Amygdala (tissue), 56 donors: ENCODE measurements at places on chromosomes 13 and 19.

DNA sequence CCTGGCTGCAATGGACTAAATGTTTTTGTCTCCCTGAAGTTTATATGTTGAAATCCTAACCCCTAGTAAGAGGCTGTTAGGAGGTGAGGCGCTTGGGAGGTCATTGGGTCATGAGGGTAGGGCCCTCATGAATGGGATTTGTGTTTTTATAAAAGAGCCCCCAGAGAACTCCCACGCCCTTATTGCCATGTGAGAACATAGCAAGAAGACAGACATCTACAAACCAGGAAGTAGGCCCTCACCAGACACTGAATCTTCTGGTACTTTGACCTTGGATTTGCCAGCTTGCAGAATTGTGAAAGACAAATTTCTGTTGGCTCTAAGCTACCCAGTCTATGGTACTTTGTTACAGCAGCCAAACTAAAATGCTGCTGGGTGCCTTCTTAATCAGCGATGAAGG is 96.1 kb upstream of the SPATA13 start:
- DNase-seq = no peak

DNA sequence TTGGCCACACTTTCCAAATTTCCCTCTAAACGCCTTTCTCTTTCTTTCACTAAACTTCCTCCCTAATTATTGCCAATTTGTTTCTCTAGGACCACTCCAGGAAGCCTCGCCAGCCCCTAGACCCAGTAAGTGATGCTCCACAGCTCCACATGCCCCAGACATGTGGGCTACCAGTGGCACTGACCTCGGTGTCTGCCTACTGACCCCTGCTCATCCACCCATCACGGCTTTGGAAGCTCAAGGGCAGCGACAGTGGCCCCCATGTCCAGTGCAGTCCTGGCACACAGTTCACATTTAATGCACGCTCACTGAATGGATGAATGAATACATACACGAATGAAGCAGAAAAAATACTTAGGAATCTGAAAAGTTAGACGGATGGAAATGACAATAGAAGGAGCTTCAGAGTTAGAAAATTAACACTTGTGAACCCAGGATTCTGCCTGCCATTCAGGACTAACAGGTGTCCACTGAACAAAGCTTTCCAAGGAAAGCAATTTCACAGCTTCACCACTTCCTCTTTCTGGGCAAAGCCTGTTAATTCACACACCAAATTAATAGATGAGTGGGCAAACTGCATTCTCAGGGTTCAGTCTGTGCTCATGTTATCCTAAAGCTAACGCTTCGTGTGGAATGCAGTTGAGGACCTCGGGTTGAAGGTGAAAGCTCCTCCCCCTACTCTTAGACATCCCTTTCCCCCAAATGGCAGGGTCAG is 50.9 kb downstream of the CCDC70 start:
- no peak for DNase-seq

- DNase-seq = no peak
Measured at GRCh38 chr19:48950830-48951519, 3.7 kb upstream of the BAX start.

- no peak for DNase-seq
Measured at GRCh38 chr13:42064259-42064658, 15.8 kb downstream of the DGKH start.

DNA sequence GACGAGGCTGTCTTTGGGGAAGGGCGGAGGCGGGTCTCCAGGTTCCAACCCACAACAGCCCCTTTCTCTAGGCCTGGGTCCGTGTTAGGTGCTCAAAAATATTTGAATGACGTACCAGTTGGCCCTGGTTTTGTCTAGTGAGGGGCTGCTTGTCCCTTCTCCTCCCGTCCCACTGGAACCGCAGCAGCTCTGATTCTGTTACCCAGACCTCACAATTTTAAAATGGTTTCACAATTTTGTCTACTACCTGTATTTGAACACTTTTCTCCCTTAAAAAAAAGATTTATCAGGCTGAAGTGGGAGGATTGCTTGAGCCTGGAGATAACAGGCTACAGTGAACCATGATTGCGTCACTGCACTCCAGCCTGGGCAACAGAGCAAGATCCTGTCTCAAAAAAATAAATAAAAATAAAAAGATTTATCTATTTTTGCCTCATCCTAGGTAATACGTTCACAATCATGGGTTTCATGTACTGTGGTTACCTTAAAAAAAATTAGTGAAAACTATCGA is 1.3 kb upstream of the IRF2BP1 start:
- DNase-seq = no peak

DNA sequence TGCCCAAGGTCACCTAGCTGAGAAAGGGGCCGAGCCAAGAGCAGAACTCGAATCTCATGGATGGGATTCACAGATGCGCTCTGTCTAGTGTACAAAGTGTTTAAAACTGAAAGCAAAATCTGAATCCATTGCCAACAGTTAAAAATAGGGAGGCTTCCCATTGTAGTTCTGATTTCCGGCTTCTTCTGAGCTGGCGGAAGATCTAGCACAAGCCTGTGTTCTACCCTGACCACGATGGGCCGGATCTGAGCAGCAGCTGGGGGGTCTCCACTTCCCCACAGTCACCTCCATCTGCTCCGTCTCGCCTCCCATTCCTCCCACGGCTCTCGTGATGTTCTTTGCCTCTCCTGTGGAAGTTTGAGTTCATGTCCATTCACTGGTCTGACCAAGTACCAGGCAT is 2.4 kb downstream of the CACNG8 start:
- no peak for DNase-seq

GRCh38 chr19:37813340-37813739 is 34.0 kb upstream of the ZNF573 start:
- no peak for DNase-seq

- peak; percentile 46 for DNase-seq
Measured at GRCh38 chr19:42286349-42287016, 15.4 kb upstream of the PRR19 start.

DNA sequence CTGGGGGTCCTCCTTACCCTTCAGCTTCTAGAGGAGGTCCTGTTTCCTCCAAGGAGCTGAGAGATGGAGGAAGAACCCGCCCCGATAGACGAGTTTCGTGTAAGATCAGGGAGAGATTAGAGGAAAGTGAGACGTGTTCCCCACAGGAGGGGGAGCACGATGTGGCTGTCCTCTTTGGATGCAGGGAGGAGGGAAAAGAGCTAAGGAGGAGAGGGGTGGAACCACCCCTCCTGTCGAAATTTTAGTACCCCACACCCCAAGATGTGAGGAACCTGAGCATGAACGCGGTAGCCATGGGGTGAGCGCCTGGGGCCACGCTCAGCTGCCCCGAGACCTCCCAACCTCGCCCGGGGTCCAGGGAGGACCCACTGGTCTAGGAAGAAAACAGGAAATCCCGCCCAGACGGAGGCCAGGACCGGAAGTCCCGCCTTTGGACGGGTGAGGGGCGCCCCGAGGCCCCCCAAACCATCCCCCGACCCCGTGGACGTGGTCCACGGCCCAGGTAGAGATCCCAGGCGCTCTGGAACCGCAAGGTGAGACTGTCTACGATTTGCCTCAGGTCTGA is 1.2 kb downstream of the AKT1S1 start:
- peak; percentile 45 for DNase-seq

GRCh38 chr13:103007427-103007762 is 58.8 kb downstream of the SLC10A2 start:
- no peak for DNase-seq

DNA sequence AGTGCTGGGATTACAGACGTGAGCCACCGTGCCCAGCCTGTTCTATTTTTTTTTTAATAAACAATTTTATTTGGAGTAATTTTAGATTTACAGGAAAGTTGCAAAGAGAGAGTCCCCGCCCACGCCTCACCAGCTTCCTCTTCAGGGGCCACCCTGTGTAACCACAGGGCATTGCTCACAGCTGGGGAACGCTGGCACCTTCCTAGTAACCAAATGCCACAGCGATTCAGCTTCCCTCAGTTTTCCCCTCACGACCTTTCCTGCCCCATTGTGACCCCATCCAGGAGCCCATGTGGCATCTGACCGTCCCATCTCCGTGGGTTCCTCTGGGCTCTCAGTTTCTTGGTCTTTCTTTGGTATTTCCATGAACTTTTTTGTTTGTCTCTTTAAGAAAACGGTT is 83.9 kb downstream of the GNG7 start:
- no peak for DNase-seq

DNA sequence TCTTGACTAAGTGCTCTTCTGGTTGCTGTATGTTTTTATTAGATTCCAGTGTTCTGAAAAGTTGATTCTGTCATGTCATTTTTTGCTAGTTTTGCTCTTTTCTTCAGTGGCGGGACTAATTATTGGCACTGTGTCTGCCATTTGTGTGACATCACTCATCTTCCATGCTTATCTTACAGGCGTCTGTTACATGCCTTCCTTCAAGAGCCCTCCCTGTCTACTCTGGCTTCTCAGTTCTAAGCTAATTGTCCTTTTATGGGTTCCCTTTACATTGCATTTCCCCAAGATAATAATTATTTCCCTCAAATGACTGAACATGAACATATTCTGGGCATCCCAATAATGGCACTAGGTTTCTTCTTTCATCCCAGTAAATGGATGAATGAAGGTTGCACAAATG is 459.1 kb downstream of the DCT start:
- DNase-seq = no peak

GRCh38 chr13:35514061-35514477 is 37.6 kb upstream of the MAB21L1 start:
- DNase-seq = no peak

- no peak for DNase-seq
Measured at GRCh38 chr13:71977028-71977427, 110.0 kb upstream of the DACH1 start.

GRCh38 chr13:94758436-94758960 is 46.2 kb upstream of the SOX21 start:
- DNase-seq = no peak

GRCh38 chr13:95564733-95565291 is 12.3 kb downstream of the CLDN10 start:
- DNase-seq = no peak

GRCh38 chr13:46624821-46625220 is 71.9 kb downstream of the LRCH1 start:
- no peak for DNase-seq

DNA sequence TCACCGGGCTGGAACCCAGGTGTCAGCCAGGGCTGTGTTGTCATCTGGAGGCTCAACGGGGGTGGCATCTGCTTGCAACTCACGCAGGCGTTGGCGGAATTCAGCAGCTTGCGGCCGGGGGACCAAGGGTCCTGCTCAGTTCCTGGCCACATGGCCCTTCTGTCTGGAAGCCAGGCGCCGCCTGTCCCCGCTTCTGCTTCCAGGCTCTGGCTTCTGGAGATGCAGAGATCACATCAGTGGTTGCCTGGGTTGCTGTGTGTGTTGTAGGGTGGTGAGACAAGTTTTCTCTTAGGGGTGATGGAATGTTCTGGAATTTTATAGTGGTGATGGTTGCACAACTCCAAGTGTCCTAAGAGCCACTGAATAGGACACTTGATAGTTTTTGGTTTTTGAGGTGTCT is 5.0 kb downstream of the ADAT3 start:
- peak; percentile 8 for DNase-seq
